ENCODE measurements at places on chromosomes 13 and 19.

DNA sequence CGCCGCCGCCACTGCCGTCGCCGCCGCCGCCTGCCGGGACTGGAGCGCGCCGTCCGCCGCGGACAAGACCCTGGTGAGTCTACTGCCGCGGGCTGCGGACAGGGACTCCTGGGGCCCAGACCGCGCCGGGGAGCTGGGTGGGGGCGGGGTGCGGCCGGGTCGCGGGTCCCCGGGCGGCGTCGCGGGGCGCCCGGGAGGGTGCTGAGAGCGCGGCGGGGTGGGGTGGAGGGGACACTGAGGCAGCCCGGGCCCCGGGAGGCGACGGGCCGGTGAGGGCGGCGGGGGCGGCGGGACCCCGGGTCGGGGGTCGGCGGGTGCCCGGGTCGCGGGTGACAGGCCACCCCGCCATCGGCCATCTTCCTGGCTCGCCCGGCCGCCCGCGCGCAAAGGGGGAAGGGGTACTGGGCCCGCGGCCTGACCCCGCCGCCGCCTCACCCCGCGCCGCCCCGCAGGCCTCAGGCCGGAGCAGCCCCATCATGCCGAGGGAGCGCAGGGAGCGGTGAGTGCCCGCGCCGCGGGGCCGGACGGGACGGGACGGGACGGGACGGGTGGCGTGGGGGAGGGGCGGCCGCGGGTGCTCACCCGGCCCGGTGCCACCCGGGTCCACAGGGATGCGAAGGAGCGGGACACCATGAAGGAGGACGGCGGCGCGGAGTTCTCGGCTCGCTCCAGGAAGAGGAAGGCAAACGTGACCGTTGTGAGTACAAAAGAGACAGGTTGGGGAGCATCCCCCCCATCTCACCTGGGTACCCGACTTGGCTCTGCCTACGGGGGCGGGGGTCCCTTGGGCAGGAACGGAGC is 489 bp downstream of the CCNE1 start:
- DNase-seq: peak; percentile 24

- DNase-seq: no peak
These were observed 215.5 kb downstream of the POSTN start for GRCh38 chr13:37383046-37383445.

GRCh38 chr19:13985771-13986347 is 20.3 kb downstream of the RFX1 start:
- DNase-seq: no peak

DNA sequence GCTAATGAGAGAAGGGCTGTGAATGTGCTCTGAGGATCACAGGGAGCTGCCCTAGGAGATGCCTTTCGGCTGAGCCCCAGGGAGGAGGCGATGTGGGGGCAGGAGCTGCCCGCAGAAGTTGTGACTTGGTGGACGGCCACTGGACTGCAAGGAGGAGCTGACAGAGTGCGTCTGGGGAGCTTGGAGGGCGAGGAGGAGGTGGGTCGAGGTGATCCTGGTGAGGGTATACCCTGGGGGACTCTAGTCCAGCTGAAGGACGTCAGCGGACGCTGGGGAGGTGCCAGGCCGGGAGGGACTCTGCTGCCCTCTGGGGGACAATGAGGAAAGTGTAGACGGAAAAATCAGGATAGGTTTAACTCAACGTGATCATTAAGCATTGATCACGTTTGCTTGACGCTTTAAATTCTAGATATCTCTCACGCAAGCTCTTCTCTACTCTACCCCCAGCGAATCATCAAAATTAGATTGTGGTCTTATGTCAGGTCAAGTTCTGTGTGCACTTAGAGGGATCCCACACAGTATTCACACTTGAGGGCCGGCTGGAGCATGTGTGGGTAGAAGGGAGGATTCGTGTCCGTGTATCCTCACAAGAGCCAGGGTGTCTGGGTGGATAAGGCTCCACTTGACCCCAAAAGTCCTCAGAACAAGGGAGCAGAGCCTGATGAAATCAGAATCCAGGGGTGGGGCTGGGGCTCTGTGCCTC is 3.3 kb upstream of the CEACAM7 start:
- peak; percentile 28 for DNase-seq

DNA sequence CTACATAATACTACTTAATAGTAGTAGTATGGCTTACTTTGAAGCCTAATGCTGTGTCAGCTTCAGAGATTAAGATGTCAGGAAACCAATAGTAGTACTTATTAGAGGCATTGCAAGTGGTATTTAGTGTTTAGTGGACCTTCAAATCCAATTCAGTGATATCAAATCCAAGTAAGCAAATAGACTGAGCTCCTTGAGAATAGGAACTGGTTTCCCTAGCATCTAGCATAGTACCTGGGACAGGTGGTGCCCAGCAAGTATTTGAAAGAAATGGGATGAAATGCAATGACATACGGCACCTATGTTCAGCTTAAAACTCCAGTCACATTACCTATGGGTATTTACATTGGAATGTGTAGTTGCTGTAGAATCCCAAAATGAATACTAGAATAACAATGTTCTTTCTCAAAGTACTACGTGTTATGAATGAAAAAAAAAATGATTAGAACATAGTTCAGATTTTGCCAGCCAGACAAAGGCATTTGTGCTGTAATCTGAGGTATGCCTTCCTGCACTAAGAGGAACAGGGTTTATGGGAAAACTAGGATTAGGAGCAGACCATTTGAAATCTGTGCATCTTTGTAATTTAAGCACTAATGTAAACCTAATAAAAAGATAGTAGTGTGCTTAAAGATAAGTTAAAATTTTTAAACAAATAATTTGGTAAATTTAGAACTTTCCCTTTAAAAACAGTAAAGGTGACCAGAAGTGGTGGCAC is 17.1 kb downstream of the LSM14A start:
- DNase-seq: no peak

DNA sequence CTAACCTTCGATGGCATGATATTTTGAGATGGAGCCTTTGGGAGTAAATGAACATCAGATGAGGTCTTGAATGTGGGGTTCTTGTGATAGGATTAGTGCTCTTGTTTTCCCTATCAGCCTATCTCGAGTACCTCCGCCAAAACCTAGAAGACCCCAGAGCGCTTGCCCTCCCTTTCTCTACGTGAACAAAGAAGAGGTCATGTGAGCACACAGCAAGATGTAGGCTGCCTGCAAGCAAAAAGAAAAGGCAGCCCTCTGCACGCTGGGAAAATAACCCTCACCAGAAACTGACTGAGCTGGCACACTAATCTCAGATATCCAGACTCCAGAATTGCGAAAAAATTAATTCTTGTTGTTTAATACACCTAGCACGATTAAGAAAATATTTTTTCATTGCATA is 799.8 kb upstream of the SLC10A2 start:
- no peak for DNase-seq

DNA sequence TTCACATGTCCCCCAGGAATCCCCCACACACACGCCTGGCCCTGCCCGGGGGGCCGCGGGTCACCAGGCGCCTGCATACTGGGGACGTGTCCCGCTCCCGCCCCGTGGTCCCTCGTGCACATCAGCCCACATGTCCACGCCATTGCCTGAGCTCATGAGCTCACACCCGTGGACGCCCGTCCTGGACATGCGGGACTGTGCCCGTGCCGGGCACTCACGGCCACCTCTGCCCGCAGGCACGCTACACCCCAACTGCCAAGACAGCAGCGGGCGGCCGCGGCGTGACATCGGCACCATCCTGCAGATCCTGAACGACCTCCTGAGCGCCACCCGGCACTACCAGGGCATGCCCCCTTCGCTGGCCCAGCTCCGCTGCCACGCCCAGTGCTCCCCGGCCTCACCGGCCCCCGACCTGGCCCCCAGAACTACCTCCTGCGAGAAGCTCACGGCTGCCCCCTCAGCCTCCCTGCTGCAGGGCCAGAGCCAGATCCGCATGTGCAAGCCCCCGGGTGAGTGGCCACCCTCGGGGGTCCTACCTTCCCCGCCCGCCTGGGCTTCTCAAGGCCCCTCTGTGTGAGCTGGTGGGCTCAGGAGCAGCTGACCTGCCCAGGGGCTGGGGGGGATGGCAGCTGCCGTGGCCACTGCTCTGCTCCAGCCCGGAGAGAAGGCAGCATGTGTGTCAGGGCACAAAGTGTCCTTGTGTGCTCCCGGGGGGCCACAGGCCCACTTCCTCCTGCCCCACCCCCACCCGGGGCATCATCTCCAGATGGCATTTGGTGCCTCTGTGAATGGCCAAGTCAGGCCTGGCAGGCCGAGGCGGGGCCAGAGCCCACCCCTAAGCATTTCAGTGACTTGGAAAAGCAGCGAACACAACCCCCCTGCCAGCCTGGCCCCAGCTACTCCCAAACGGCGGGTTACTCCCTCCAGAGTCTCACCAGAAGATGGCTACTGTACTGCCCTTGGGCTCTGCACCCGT is 7.1 kb downstream of the MIDN start:
- DNase-seq: no peak

- peak; percentile 99 for DNase-seq
These were observed at the start of the genes COQ8B and ITPKC for GRCh38 chr19:40716482-40717324. Gene COQ8B (minus strand): TSS chr19:40716886. CDS start chr19:40714632, 2,254 bp downstream. Gene ITPKC (plus strand): TSS chr19:40717112. CDS start chr19:40717136, 24 bp downstream.

DNA sequence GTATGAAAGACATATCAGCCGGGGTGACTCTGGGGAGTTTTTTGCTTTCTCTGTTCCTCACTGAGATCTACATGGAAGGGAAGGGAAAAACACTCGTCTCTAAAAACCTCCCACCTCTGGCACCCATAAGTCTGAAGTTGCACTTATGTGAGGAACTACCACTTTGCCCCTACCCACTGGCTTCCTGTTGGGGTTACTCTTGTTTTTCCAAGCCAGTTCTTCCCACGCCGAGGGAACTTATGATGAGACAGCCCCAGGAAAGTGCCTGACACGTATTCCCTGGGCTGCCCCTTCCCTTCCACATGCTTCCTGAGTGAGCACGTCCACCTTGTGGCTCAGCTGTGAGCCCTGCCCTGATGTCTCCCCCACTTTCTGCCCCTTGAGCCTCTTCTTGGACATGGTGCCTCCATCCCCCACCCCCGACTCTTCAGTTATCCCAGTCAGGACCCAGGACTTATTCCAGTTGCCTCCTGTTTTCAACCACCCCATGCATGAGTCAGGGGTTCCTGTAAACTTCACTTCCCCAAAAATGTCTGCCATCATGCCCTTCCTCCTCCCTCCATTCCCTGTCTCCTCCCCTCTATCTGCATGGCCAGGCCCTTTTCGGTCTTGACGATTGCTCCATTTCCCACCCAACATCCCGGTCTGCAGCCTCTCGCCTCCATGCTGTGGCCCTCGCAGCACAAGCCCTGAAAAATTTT is 5.1 kb upstream of the SIGLEC7 start:
- DNase-seq: no peak

DNA sequence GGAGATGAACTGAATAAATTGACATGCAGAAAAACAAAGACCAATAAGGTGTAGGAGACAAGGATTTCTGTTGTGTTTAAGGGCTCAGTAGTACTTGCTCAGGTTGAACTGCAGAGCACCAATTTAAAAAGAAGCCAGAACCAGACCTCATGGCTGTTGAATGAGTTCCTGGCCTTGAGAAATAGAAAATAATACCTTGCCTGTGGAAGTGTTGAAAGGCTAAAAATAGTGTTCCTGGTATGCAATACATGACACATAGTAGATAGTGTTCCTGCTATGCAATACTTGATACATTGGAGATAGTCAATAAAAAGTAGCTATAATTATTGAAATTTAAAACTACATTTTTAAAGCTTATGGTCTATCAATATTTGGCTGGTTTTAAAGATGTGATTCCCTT is 595.8 kb downstream of the PCDH9 start:
- no peak for DNase-seq

DNA sequence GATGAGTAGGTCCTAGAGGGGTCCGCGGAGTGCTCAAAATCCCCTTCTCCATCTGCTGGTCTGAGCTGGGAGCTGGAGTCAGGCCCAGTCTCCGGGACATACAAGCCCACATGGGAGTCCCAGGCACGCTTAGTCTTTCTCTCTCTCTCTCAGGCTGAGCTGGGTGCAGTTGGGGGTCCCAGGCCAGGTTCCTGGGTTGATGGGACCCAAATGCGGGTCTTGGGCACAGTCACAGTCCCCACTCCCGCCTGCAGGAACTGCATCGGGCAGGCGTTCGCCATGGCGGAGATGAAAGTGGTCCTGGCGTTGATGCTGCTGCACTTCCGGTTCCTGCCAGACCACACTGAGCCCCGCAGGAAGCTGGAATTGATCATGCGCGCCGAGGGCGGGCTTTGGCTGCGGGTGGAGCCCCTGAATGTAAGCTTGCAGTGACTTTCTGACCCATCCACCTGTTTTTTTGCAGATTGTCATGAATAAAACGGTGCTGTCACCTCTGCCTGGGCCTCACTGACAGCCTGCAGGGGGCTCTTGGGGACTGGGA is 23.8 kb downstream of the CYP4F12 start:
- no peak for DNase-seq

- no peak for DNase-seq
These were observed 278.8 kb downstream of the SLITRK6 start for GRCh38 chr13:85520445-85520844.

GRCh38 chr19:53915000-53915399 is 5.9 kb downstream of the CACNG7 start:
- no peak for DNase-seq

DNA sequence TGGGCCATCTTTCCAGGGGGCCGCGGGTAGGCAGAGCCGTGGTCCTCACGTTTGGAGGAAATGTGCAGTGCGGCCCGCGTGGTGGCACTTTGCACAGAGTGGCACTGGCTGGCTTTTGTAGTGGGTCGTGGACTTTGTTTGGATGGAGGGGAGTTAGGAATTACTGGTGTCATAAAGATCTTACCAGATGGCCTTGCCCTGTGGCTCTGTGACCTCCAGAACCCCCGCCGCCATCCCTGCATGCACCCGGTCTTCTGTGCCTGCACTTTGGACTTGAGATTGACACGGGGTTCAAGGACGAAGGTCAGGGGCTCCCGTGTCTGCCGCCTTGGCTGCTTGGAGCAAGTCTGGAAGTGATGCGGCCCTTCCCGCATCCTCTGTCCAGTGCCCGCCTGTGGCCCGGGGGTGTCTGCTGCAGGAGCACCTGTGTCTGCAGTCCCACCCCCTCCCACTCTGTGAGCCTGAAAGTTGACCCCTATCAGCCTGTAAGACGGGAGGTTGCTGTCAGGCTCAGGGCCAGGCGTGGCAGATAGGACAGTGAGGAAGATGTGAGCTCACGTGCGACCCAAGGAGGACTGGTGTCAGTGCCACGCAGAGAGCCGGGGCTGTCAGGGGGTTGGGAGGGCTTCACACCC is 2.2 kb downstream of the GNA11 start:
- DNase-seq: no peak

- no peak for DNase-seq
These were observed 86.3 kb downstream of the RNASEH2B start for GRCh38 chr13:50995854-50996253.

- no peak for DNase-seq
These were observed 46.1 kb upstream of the TUBGCP3 start for GRCh38 chr13:112634102-112634501.

GRCh38 chr13:44045180-44045562 is 165.5 kb downstream of the LACC1 start:
- DNase-seq: no peak

- DNase-seq: no peak
These were observed 437 bp downstream of the SUCLA2 start for GRCh38 chr13:48000559-48001113.

GRCh38 chr13:105048677-105049076 is 1486.8 kb downstream of the EFNB2 start:
- DNase-seq: peak; percentile 18

- DNase-seq: no peak
These were observed 53.1 kb downstream of the C13orf46 start for GRCh38 chr13:113920606-113921286.

DNA sequence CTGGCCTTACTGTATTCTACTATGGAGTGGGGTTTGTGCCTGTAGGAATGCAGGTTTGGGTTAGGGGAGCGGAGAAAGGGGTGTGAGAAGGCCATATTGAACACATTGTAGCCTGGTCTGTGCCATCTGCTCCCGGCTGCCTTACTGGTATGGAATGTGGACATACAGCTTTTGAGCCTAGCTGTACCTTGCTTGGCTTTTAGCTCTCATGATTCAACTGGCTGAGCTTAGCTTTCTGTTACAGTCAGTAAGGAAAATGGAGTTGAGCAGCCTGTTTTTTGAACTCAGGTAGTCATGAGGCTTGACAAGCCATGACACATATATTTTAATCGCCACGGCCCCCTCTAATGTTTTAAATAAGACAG is 41.6 kb downstream of the ARHGAP35 start:
- no peak for DNase-seq

Data from activated CD4-positive, alpha-beta T cell treated with anti-CD3 and anti-CD28 coated beads, Interleukin-10, Interleukin-2, amounts not matched to agents 100 ng/mL and 50 ng/mL, durations not matched to agents 16 hours and 8 hours (primary cell).